ENCODE measurements at places on chromosomes 13 and 19.

GRCh38 chr19:50357178-50358100 lies 8.0 kb downstream of the NAPSA start:
- DNase-seq, result peak; percentile 64

- no peak for DNase-seq
Observed at GRCh38 chr19:32688311-32688710, 3.3 kb upstream of the NUDT19 start.

DNA sequence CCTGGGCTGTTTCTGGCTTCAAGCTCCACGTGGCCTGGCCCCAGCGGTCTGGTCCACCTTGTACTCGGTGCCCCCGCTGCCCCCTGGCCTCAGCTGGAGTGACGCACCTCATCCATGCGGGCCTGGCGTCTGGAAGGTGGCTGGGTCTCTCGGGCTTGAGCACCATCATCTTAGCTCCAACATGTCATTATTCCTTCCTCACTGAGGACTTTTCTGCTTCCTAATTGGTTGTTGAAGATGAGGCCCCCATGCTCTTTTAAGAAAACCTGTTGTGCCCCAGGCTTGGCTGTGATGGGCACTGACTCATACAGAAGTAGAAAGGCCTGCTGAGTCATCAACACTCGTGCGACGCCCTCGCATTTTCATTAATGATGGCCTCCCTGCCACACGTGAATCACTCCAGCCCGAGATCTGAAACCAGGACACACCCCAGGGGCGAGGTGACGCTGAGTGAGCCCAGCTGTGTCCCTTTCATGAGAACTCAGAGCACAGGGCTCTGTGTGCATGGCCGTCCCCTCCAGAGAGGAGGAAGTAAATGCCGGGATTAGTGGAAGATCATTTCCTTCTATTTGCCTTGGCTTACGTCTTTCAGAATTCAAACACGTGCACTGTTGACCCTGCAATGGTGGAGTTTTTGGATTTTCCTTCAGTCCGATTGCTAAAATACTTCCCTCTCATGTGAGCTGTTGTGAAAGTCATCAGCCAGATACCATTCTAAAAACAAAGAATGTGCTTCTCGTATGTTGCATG lies 14.0 kb upstream of the GJA3 start:
- DNase-seq, result no peak

- DNase-seq, result no peak
Observed at GRCh38 chr19:35851213-35852028, 883 bp downstream of the NPHS1 start.

DNA sequence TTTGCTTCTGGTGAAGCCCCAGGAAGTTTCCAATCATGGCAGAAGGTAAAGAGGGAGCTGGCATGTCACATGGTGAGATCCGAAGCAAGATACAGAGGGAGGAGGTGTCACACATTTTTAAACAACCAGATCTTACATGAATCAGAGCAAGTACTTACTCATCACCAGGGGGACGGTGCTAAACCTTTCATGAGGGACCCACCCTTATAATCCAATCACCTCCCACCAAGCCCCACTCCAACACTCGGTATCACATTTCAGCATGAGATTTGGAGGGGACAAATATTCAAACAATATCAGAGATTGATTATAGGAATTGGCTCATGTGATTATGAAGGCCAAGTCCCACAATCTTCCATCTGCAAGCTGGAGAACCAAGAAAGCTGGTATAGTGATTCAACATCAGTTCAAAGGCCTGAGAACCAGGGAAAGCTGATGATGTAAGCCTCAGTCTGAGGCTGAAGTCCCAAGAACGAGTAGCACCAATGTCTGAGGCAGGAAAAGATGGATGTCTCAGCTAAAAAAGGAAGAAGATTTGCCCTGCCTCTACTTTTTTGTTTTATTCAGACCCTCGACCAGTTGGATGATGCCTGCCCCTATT lies 58.6 kb upstream of the WDFY2 start:
- no peak for DNase-seq

GRCh38 chr19:46494146-46494940 lies 1.3 kb downstream of the PNMA8B start:
- no peak for DNase-seq

- DNase-seq, result no peak
Observed at GRCh38 chr13:44136696-44137268, 236.8 kb upstream of the SERP2 start.

- DNase-seq, result no peak
Observed at GRCh38 chr19:19443902-19444680, 38.6 kb downstream of the GATAD2A start.

- DNase-seq, result no peak
Observed at GRCh38 chr13:44591316-44591715, 15.2 kb upstream of the TSC22D1 start.

GRCh38 chr13:84655677-84656076 lies 773.4 kb upstream of the SLITRK1 start:
- no peak for DNase-seq

- DNase-seq, result no peak
Observed at GRCh38 chr13:32471187-32471922, 43.4 kb upstream of the N4BP2L1 start.

GRCh38 chr13:44307844-44308243 lies 65.8 kb upstream of the SERP2 start:
- no peak for DNase-seq
